Amygdala (tissue), 56 donors: ENCODE measurements at places on chromosomes 4 and X.

- no peak for DNase-seq
These were observed 237.3 kb downstream of the TACR3 start for GRCh38 chr4:103482471-103482870.

DNA sequence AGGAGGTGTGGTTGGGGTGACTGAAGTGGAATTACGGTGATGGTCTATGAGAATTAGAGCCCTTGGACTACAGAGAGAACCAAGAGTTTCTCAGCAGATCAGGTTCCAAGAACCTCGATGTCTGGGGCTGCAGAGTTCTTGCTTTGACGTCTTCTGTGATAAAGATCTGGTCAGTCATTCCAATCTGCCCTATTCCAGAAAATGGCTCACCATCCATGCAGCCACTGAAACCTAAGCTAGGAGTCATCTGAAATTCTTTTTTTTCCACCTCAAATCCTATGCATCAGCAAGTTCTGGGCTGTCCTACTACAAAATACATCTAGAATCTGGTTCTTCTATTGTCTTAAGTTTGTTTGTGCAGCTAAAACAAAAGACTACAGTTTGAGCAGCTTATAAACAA is 254.4 kb upstream of the PGRMC2 start:
- DNase-seq = no peak

DNA sequence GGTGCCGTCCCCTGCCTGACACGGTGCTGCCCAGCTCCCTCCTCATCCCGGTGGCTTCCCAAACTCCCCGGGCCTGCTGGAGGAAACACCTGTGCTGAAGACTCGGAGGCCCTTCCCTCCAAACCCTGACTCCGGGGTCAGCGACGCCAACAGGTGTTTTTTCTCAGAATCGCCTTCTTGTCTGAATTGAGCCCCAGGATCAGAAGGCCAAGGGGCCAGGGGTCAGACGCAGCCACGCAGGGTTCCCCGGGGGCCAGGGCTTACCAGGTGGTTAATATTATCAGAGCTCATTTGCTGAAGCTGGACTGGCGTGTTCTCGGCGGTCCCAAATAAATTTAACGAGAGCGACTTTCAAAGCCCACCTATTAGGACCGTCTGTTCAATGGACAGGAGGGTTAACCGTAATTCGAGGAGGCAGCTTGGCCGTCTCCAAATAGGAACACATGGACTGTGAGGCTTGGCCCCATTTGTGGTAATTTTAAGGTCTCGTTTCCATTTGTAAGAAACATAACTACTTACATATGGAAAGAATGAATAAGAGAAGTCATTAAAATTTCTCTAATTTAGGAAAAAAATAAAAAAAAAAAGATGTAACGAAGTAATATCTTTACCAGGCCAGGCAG is 239.3 kb downstream of the CRLF2 start:
- DNase-seq = no peak

DNA sequence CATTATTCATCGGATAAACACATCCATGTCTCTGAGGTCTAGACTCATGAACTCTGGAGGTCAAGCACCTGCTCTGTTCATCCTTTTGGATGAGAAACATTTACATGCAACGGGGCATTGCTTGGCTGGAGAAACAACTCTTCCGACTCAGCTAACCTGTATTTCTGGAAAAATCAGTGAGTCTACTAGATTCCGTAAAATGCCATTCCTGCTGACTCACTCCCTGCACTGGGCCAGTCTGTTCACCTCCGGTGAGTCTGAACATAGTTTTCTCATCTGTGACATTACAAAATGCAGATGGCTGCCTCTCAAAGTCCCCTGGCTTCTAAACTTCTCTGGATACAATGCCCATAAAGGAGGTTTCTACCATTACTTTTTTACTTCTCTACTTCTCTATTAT is 185.7 kb upstream of the HS3ST1 start:
- no peak for DNase-seq

GRCh38 chrX:19127649-19128168 is 5.4 kb upstream of the ADGRG2 start:
- no peak for DNase-seq

GRCh38 chrX:41333003-41333743 is 789 bp upstream of the DDX3X start:
- DNase-seq = peak; percentile 79

GRCh38 chrX:155592331-155592730 is 20.4 kb downstream of the TMLHE start:
- DNase-seq = no peak

GRCh38 chr4:15771216-15772058 is 6.7 kb upstream of the CD38 start:
- no peak for DNase-seq

GRCh38 chr4:48546336-48546735 is 56.3 kb downstream of the ZAR1 start:
- no peak for DNase-seq

- DNase-seq = no peak
These were observed 1070.4 kb upstream of the ADGRL3 start for GRCh38 chr4:60129740-60130139.

DNA sequence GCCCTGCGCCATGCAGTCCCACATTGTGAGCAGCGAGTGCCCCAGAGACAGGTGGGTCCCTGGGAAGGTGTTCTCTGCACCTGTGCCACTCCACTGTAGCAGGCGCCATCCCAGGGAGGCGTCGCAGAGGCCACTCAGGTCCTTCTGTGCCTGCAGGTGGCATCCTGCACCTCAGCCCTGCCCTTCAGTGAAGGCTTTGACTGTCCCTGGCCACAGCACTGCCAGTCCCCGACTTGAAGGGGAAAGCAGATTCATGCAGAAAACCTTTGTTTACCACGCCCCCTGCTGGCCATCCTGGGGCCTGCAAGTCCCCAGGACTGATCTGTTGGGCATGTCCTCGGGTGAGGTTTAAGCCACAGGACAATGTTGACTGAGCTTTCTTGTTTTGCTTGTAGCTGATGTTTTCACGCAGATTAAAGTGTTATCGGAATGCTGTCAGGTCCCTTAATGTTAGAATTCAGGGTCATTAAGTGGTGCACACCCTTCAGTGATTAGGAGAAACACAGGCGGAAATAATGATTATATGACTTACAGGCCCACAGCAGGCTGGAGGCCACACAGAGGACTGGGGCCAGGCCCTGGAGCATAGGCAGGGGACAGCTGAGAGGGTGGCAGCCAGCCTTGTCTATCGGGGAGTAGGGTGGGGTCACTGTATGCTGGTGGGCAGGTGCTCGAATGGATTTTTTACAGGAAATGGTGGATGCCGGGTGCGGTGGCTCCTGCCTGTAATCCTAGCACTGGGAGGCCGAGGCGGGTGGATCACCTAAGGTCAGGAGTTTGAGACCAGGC is 5.0 kb downstream of the TACC3 start:
- DNase-seq = peak; percentile 74

DNA sequence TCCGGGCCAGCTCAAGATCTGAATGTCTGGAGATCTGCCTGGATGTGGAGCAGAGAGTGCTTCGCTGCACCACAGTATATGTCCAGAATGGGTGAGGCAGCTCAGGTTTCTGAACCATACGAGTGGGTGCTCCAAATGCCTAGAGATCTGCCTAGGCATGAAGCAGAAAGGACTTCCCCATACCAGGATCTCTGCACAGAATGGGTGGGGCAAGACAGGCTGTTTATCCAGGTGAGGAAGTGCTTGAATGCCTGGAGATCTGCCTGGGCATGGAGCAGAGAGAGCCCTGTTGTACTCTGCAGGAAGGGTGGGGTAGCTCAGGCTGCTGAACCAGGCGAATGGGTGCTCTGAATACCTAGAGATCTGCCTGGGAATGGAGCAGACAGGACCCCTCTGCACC is 45.4 kb upstream of the MAGEC2 start:
- DNase-seq = no peak

DNA sequence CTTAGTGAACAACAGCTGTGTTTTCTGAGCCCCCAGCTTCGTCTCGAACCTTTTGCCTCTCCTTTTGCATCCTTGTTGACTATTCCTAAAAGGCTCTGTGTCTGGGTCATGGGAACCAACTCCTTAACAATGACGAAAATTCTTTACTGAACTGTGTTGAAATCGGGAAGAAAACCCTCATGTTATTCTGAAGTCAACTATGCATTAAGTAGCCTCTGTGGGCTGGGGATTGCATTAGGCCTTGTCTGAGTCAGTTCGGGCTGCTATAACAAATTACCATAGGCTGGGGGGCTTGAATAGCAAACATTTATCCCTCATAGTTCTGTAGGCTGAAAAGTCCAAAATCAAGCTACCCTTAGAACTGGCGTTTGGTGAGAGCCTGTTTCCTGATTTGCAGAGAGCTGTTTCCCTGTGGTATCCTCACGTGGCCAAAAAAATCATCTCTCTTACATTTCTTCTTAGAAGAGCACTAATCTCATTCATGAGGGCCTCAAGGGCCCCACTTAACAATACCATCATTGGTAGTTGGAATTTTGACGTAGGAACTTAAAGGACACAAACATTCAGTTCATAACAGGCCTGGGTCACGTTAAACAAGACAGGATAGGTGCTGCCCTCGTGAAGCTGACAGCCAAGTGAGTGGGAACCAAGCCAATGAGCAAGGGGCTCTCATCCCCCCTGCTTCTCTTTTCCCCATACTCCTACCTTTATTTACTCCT is 75.9 kb downstream of the CLNK start:
- DNase-seq = no peak

GRCh38 chr4:36692586-36692985 is 411.2 kb downstream of the DTHD1 start:
- DNase-seq = no peak
